ENCODE measurements at places on chromosomes 3 and 15.

DNA sequence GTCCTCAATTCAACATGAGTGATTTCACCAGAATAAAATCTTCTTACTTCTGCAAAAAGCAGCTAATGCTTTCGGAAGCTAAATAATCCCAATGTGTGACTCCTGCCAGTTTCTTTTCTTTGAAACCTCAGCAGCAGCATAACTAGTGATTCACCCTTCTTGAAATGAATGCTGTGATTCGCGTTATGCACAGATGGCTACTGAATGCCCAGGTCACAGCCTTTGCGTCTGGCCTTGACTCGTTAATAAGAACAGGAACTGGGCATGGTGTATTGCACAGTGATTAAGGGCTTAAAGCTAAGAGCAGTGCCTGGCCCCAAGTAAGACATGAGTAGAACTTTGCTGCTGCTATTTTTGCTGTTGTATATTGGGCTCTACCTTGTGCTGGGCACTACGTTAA, 19.0 kb downstream of the CGNL1 start:
- DNase-seq = peak; percentile 86

GRCh38 chr3:51937611-51938450, 3.9 kb downstream of the RRP9 start:
- no peak for DNase-seq

- no peak for DNase-seq
Observed at GRCh38 chr3:53259427-53260259, 3.8 kb upstream of the TKT start.

- no peak for DNase-seq
Observed at GRCh38 chr15:89157061-89157460, 64.3 kb downstream of the RLBP1 start.

DNA sequence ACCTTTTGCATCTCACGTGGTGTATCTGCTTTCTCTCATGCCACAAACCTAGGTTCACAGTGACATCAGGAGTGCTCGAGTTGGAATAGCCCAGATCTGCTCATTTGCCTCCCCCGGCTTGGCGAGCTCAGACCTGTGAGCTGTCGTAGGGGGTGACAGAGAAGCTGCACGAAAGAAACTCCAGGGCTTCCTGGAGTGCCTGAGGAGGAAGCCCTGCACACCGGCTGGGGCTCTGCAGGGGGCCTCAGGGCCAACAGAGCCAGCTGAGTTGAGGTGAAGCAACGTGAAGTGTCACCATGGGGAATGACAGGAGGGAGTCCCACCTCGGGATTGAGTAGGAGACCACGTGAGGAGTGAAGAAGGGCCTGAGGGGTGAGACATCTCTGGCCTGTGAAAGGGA, 62.5 kb downstream of the RPN1 start:
- DNase-seq = no peak

DNA sequence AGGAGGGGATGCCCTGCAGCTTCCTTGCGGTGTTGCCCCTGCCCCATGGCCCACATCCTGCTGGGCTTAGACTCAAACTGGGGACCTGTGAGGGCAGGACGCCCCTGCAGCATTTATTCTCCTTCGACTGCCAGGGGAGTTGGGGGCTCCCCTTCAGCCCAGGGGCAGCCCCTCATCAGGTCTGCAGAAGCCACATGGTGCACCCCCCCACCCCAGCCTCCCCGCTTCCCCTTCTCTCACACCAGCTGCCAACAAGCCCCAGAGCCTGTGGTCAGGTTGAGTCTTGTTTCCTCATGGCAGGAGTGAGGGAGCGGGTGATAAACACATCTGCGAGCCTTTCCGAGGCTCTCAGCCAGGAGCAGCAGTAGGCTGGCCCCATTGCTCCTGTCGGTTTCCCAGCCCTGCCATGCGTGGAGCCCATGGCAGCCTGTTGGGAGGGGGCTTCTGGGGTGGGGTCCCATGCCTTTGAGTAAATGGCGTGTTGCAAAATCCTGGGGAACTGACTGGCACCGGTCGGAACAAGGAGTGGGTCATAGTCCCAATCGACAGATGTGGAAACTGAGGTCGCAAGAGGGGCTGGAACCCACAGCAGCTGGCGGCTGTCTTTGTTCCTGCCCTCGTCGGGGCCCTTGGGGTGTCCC, 27.8 kb downstream of the WNT7A start:
- DNase-seq = peak; percentile 21

- peak; percentile 51 for DNase-seq
Observed at GRCh38 chr3:9679476-9680080, 24.1 kb upstream of the CPNE9 start.

GRCh38 chr3:197168063-197168462, 130.3 kb downstream of the DLG1 start:
- DNase-seq = no peak

GRCh38 chr3:175836617-175837016, 977.5 kb downstream of the NAALADL2 start:
- DNase-seq = no peak

- DNase-seq = no peak
Observed at GRCh38 chr15:44136991-44137477, 58.0 kb downstream of the FRMD5 start.

- no peak for DNase-seq
Observed at GRCh38 chr3:168470380-168470779, 374.7 kb upstream of the GOLIM4 start.

- no peak for DNase-seq
Observed at GRCh38 chr15:74904190-74904805, 2.4 kb downstream of the FAM219B start.

- DNase-seq = no peak
Observed at GRCh38 chr15:68186671-68187397, 18.3 kb downstream of the CALML4 start.

DNA sequence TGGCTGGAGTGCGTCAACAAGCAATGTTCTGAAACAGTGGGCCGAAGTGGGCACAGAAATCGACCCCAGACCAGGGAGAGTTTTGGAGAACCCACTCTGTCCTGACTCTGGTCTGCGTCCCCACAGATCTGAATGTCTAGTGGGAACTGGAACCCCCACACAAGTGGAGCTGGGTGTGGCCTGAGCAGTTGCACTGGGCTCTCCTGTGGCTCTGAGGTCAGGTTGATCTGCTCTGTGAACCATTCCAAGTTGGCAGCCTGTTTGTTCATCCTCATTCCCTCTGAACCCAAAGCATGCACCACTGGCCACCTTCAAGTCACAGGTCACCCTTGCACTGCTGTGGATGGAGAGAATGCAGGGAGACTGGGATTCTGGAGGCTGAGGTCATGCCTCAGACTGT, 60.5 kb downstream of the STARD5 start:
- DNase-seq = no peak

GRCh38 chr15:100759698-100760356, 119.8 kb upstream of the ALDH1A3 start:
- DNase-seq = no peak

DNA sequence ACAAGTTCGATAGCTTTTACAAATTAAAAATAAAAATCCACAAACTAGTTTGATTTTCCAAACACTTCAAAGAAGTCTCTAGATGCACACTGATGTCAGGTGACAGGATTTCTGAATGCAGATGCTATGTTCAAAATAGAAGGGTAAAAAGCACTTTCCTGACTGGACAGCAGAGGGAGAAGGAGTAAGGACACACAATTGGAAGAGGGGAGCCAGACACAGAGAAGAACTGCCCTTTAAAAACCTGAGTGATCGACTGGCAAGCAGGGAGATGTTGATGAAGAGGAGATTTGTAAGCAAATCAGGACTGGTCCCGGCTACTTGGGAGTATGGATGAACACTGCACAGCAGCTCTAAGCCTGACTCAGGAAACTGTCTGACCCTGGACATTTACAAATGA, 612.8 kb downstream of the MAGI1 start:
- no peak for DNase-seq

DNA sequence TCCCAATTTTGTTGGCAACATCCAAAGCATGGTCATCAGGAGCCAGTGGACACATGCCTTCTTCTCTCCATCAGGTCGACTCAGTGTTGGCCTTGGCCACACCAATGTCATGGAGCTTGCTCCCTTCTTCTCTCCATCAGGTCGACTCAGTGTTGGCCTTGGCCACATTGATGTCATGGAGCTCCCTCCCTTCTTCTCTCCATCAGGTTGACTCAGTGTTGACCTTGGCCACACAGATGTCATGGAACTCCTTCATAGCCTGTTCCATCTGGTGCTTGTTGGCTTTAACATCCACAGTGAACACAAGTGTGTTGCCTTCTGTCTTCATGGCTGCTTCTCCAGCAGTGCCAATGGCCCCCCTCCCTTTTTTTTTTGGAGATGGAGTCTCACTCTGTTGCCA, 70.2 kb downstream of the TMEM44 start:
- no peak for DNase-seq

GRCh38 chr15:70492240-70493177, 270.8 kb downstream of the UACA start:
- DNase-seq = peak; percentile 99

GRCh38 chr3:42730706-42731420, 28.3 kb upstream of the HHATL start:
- DNase-seq = no peak

GRCh38 chr3:32240159-32240545, 1.7 kb downstream of the CMTM8 start:
- no peak for DNase-seq

GRCh38 chr3:18946524-18946923, 201.8 kb upstream of the KCNH8 start:
- DNase-seq = peak; percentile 65

DNA sequence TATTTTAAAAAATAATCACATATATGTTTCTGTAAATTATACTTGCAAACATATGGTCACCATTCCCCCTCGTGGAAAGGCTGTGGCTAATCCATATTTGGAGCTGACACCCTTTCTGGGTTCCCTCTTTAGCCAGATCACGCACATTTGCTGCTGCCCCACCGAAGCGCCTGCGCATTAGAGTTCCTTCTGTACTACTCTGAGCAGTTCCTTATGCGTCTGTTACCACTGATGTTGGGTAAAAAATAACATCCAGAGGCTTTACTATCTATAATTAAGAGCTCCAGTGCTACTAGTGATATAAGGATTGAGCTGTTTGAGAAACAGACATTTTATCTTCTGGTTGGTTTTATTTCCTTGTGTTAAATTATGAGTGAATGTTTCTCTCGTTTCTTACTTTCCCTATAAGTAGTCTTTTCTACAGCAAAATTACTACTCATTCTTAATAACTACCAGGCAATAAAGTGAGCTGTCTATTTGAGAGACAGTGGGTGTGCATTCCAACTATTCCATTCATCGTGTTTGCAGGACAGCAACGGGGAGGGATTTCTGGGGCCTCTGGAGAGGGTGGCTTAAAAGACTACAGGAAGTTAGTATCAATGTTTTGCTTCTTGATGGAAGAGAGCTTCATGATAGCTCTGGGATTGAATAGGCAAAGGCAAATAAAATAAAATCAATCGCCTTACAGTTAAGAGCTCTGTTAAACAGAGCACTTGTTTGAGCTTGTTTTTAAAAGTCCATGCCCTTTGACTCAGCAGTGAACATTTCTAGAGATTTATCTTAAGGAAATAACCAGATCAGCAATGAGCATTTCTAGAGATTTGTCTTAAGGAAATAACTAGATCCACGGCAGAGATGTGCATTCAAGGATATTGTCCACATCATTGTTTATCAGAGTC, 245.2 kb downstream of the CD47 start:
- DNase-seq = peak; percentile 52

GRCh38 chr3:120622457-120622856, 26.3 kb downstream of the NDUFB4 start:
- DNase-seq = no peak

DNA sequence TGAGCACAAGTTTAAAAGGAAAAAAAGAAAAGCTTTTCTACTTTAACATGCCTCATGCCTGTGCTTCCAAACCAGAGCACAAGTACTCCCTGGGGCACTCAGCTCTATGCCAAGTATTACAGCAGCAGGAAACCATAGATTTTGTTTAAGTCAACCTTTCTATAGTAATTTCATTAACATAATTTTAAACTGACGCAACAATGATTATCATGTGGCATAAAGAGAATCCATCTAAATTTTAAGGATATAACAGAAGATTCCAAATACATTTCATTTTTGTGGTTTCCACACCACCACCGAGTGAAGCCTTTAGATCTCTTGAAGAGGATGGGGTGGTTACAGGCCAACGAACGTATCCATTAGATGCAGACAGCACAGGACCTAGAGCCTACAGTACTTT, 112.1 kb downstream of the TNIK start:
- DNase-seq = no peak

- no peak for DNase-seq
Observed at GRCh38 chr15:39667382-39668127, 86.7 kb downstream of the THBS1 start.

DNA sequence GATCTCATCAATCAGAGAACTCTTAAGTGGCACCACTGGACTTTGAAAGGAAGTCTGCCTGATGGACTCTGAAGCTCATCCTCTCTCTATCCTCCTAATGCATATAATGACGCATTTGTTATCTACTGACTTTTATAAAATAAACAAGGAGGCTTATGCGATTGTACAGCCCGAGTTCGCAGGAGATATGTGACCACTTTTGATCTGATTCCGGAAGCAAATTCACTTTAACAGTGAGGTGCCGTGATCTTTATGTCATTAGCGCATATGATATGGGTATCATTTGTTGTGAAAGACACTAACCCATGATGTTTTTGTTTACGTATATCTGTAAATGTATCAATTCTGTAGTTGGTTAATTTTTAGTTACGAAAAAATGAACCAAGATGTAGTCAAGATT, 427 bp upstream of the RNF111 start:
- DNase-seq = no peak

DNA sequence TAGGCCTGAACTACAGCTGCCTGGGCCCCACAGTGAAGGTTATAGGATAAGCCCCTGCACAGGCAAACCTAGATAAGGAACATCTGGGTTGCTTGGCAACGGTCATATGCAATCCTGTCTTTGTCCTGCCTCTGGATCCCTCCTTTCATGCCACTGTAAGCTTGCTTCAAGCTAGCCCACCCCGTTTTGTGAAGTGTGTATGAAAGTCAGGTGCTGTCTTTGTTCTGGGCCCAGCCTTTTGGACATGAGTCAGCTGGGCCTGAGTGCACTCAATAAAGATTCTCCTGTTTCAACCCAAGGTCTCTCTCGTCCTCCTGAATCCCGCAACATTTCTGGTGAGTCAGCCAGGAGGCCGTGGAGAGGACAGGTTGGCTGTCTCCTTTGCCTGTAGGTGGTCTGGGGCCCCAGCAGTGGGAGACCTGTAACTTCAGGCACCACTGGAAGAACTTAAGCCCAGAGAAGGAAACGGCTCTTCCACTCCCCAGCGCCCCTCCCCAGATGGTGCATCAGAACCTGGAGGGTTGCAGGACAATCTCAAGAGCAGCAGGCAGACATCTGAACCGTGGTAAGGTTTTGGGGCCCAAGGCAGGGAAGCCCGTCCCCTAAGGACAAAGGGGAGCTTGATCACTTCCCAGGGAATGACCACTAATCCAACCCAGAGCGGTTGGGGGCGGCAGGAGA, 8.3 kb upstream of the SLC9C1 start:
- DNase-seq = no peak

- DNase-seq = no peak
Observed at GRCh38 chr15:99371180-99372103, 120.2 kb downstream of the LRRC28 start.

GRCh38 chr3:14450506-14450905, 48.1 kb downstream of the SLC6A6 start:
- no peak for DNase-seq
